ENCODE measurements at places on chromosomes 16 and 17.

DNA sequence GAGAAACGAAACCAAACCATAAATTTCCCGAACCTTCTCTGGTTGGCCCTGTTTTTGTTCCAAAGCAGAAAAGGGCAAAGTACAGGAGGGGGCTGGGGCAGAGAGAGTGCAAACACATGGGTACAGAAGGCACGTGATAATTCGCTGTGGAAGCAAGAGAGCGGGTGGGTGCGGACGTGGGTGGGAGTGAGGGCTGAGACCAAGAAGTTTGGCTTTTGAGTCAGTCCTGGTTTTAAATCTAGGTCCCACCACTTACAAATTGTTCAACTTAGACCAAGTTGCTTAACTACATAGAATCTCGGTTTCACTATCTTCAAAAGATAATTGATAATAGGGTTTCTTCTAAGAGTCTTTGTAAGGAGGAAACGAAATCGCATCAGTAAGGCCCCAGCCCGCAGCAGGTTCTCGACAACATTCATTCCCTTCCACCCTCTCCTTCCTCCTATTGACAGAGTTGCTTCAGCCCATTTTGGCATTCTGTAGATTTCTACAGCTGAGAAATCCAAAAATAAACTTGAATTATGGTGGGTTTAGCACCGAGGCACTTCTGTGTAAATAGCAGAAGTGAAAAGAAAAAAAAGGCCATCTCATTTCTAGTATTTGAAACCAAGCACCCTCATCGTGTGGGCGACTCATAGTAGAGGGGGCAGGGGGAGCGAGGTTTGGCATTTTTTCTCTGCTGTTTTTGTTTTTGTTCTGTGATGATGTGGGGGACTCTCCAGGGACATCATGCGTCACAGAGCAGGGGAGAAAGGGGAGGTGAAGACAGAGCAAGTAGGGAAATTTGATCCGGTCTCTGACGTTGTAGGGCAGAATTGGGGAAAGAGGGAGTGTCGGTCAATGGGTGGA is 33.6 kb upstream of the CCR7 start:
- DNase-seq = no peak

DNA sequence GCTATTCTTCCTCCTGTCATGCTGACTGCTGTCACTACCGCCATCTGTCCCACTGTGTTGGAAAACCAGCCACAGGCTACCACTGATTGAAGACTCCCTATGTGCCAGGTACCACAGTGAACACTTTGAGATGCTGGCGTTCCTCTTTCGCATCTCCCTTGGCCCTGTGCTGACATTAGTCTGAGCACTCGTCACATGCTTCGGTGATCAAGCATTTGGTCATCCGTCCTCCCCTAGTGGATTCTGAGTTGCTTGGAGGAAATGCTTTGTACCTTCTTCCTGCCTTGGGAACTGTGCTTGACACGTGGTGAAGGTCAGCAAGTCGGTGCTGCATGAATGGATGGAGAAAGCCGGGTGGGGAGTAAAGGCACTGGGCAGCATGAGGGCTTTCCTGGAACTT is 260.1 kb downstream of the SNX29 start:
- DNase-seq = no peak

- no peak for DNase-seq
These were observed 27.4 kb upstream of the KDM8 start for GRCh38 chr16:27175888-27176287.

GRCh38 chr16:19898924-19899604 is 14.4 kb upstream of the GPRC5B start:
- DNase-seq = peak; percentile 71

- DNase-seq = no peak
These were observed 95.0 kb upstream of the RCVRN start for GRCh38 chr17:9999919-10000695.

GRCh38 chr16:80997139-80997798 is 9.4 kb downstream of the CMC2 start:
- no peak for DNase-seq

GRCh38 chr17:19641687-19642372 is 6.7 kb upstream of the ALDH3A2 start:
- DNase-seq = no peak

- no peak for DNase-seq
These were observed 95.1 kb downstream of the PRKCA start for GRCh38 chr17:66397486-66397885.

DNA sequence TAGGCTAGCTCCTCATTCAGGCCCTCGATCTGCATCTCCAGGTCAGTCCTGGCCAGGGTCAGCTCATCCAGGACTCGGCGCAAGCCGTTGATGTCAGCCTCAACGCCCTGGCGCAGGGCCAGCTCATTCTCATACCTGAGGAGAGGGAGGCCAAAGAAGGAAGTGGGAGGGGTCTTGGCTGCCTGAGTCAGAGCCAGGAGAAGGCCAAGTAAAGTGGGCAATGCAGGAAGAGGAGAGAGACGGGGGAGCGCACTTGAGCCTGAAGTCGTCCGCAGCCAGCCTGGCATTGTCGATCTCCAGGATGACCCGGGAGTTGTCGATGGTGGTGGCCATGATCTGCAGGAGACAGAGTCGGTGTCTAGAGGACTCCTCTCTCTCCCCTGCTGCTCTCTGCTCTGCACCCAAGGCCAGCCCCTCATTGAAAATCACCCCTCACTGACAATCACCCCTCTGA is 1.8 kb downstream of the KRT15 start:
- DNase-seq = no peak

GRCh38 chr17:13743906-13744305 is 142.2 kb upstream of the HS3ST3A1 start:
- DNase-seq = no peak

- DNase-seq = no peak
These were observed 87.6 kb downstream of the SPACA3 start for GRCh38 chr17:33079201-33079600.

DNA sequence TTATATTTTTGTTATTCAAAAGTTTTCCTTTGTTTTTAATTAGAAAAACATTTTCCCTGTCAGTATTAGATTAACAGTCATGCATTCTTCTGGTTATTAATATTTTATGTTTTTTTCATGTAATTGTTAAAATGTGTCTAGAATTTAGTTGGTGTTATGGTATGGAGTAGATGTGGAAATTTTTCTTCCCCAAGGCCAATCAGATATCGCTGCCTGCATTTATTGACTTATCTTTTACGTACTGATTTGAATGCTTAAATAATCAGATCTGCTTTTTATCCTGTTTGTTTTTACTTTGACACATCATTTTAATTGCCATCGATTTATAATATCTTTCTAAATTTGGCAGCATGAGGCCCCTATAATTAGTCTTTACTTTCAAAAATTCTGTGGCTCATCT is 13.6 kb downstream of the FTO start:
- no peak for DNase-seq

DNA sequence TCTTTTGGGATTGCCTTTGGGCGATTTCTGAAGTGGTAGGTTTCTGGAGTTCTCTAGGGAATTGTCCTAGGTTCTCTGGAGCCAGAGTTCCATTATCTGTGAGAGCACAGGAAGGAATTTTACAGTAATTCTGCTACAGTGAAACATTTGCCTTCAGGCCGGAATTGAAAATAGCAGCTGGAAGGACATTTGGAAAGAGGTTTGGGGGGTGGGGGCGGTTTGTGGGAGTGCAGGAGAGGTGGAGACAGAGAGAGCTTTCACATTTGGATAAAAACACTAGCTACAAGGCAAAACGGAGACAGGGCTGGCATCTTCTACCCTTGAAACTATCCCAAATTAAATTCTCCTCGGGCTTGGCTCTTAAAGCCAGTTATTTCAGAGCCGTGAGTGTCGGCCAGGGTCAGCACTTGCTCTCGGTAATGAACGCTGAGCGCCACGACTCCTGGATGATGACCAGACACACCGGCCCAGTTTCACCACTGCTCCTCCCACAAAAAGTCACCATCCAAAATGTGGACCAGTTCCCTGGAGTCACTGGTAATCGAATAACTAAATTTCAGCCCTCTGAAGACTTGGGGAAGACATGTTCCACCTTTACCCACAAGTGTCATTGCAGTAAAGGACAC is 67.7 kb upstream of the TANC2 start:
- no peak for DNase-seq

GRCh38 chr16:71711789-71712188 is 12.7 kb downstream of the PHLPP2 start:
- no peak for DNase-seq

DNA sequence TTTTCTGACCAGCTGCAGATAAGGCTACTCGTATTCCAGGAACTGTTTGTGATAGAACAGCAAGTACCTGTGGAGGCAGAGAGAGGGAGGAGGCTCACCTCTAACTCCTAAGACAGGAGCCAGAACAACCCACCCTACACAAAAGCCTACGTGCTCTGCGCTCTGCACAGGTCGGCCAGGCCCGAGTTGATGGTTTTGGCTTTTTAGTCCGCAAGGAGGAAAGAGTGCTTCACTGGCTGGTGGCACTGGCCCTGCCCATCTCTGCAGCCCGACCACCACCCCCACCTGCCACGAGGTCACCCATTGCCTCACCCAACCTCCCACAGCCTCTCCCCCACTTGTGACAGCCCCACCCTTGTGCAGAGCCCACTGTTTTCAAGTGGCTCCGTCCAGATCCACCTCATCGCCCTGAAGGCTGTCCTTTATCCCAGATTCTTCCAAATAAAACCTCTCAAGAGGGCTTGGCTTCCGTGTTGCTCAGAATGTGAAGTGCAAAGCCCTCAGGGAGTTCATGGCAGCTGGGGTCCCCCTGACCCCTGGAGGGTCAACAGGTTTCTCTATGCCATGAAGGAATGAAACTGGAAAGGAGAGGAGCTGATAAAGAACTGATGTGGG is 39.7 kb downstream of the USP22 start:
- no peak for DNase-seq
